ENCODE measurements at places on chromosomes 2 and 18.

GRCh38 chr18:46481048-46481846, 175.8 kb downstream of the LOXHD1 start:
- DNase-seq = peak; percentile 48

DNA sequence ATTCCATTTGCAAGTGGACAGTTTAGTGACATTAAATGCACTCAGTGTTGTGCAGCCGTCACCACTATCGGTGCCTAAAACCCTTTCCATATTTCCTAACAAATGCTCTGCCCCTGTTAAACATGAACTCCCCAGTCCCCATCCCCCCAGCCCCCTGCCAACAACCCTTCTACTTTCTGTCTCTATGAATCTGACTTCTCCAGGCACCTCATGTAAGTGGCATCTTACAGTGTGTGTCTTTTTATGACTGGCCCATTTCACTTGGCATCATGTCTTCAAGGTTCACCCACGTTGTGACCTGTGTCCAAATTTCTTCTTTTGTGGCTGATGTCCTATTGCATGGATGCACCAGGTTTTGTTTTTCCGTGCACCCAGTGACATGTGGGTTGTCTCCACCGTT, 140.9 kb upstream of the GPC1 start:
- DNase-seq = no peak

DNA sequence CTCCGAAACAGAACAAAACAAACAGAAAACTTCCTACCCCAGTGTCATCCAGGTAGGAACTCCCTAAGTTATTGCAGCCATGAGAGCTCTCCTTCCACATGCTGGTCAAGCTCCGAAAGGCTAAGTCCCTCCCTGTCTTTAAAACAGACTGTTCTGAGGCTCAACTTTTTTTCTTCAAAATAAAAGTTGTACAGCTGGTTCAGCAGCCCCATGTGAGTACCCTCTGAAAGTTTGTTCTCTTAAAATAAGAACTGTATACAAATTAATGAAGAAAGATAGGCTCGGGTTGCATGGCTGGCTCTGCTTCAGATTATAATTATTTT, at the start of gene PDE1A:
TSS of gene PDE1A (minus strand) at position 119 of the 323 bp plus-strand sequence.
- no peak for DNase-seq

GRCh38 chr18:12779043-12779442, 76.2 kb downstream of the PSMG2 start:
- no peak for DNase-seq

DNA sequence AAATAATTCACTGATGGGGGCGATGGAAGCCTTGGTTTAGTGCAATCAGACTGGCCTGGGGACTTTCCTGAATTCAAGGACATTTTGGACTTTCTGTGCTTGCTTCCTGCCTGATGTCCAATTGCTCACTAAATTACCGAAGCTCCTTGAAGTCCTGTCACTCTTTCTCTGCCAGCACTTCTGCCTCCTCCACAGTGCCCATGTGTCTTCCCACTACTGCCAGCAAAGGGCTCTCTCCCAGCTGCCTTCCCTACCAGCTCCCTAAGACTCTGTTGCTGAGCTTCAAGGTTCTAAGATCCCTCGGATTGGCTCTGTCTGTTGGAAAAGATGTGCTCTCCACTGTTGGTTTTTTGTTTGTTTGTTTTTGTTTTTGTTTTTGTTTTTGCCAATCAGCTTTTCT, 158.1 kb downstream of the MTCL1 start:
- DNase-seq = no peak

- DNase-seq = peak; percentile 62
Measured at GRCh38 chr2:17934721-17935120, 56.3 kb downstream of the KCNS3 start.

- no peak for DNase-seq
Measured at GRCh38 chr2:226338825-226339224, 460.8 kb downstream of the IRS1 start.

- no peak for DNase-seq
Measured at GRCh38 chr2:97695744-97696143, 17.6 kb upstream of the ZAP70 start.

GRCh38 chr2:105747991-105748390, 3.3 kb downstream of the NCK2 start:
- no peak for DNase-seq

DNA sequence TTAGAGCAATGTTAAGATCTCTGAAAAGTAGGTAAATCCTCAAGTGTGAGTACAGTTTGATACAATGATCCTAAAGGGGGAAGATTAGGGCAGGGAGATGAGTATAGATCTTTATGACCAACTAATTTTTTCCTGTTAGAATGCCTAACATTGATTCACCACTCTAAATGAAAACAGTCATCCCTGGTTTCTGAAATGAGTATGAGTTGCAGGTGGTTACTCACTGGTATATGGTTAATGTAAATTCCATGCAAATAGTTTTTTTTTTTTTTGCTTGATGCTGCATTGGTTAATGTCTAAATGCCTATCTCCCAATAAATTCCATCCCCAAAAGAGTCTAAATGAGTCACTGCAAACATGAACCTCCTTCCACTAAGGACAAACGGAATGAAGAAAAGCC, 55.0 kb upstream of the SERPINB2 start:
- DNase-seq = peak; percentile 88

DNA sequence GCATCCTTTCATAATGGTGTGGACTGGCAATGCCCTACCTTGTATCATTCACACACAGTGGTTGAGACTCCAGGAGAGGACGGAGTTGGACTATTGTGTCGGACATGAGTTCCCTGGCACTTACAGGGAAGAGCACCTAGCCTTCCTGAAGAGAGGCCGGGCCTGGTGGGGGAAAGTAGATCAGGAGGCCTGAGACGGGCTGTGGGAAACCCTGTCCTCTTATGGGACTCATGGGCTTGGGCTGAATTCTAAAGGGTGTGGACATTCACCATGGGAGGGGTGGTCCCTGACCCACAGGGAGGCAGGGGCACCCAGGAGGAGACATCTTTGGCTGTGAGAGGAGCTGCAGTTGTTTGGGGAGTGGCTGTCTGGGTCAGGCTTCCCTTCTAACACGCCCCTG, 286.5 kb downstream of the PHLPP1 start:
- DNase-seq = no peak
